ENCODE measurements at places on chromosomes 1 and 21. TPM values are rescaled to one million over a fixed set of nuclear protein-coding genes. Genes with fewer than 3 reads are reported as not detected.

Gene F13B
- not detected for total RNA-seq

Gene CR1
- not detected for total RNA-seq

Gene RPRD2
- 25.1 TPM for total RNA-seq

Gene FCGR1A
- total RNA-seq, result not detected

Gene SLC16A4
- 24.9 TPM for total RNA-seq

Gene RIPPLY3
- total RNA-seq, result not detected

DNA sequence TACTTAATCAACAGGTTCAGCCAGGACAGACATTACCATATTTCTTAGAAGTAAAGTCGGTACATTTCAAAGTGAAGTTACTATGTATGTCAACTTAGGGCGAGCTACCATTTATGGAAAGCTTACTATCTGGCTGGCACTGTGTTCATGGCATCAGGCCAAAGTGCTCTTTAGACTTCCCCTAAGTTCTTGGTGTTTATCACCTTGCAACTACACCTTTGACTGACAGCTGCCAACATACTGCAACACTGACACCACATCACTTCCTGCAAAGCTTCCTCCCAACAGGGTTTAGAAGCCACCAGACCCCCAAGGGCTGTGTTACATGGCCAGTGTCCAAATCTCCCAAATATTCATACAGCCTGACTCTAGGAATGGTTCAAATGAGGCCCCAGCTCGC is 61.0 kb downstream of the TIAM1 start:
- H3K36me3 ChIP-seq, result no peaks in the 10 kb centered on the region
- H3K4me1 ChIP-seq, result peaks cover 27% of the 10 kb centered on the region
- no peak for DNase-seq
- no peaks in the 10 kb centered on the region for H3K27me3 ChIP-seq
- H3K4me3 ChIP-seq, result no peak overlapping the region

GRCh38 chr21:31688603-31689368 is 29.3 kb downstream of the SOD1 start:
- no peaks in the 10 kb centered on the region for H3K4me1 ChIP-seq
- H3K4me3 ChIP-seq, result no peak overlapping the region
- peaks cover 32% of the 10 kb centered on the region for H3K36me3 ChIP-seq
- H3K27ac ChIP-seq, result no peak overlapping the region
- no peak for DNase-seq

GRCh38 chr1:234484218-234484617 is 5.2 kb upstream of the TARBP1 start:
- no peak overlapping the region for H3K27ac ChIP-seq
- peaks cover 35% of the 10 kb centered on the region for H3K4me1 ChIP-seq
- DNase-seq, result no peak
- no peak overlapping the region for H3K4me3 ChIP-seq
- H3K36me3 ChIP-seq, result no peaks in the 10 kb centered on the region

GRCh38 chr1:59561796-59562195 is 253.0 kb upstream of the HOOK1 start:
- H3K4me3 ChIP-seq, result no peak overlapping the region
- H3K36me3 ChIP-seq, result peaks cover 32% of the 10 kb centered on the region
- DNase-seq, result no peak

GRCh38 chr1:55938861-55939260 is 640.5 kb downstream of the PLPP3 start:
- no peak for DNase-seq
- H3K36me3 ChIP-seq, result no peaks in the 10 kb centered on the region
- no peaks in the 10 kb centered on the region for H3K4me1 ChIP-seq
- no peak overlapping the region for H3K4me3 ChIP-seq

DNA sequence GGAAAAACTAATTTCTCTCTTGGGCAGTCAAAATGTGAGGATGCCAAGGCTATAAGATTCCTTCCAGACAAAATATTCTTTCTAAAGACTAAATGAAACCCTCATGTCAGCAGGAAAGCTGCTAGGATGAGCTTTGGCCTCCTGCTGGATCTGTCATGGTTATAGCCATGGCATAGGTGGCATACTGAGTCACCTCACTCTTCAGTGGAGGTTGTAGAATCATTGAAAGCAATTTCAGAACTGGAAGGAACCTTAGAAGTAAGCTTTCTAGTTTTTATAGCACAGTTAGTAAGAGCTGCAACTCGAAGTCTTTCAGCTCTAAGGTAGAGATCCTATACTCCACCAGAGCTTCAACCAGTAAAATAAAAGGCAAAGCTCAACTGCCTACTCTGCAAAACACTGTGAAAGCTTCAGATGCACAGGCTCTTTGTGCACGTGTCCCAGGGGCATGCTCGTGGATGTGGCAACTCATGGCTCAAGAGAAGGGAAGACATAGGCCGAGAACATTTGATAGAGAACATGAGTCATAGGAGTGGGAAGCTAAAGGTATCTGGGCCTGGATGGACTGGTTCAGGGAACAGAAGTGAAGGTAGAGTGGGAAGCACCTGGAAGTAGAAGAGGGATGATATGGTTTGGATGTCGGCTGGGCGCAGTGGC is 5.8 kb downstream of the AVPR1B start:
- H3K27ac ChIP-seq, result no peak overlapping the region
- DNase-seq, result no peak
- H3K4me1 ChIP-seq, result peaks cover 2% of the 10 kb centered on the region
- H3K36me3 ChIP-seq, result no peaks in the 10 kb centered on the region
- peaks cover 52% of the 10 kb centered on the region for H3K27me3 ChIP-seq
